ENCODE measurements at places on chromosomes 4 and X. TPM values are rescaled to one million over a fixed set of nuclear protein-coding genes. Genes with fewer than 3 reads are reported as not detected.

GRCh38 chrX:150092549-150092948 is 154.3 kb upstream of the EOLA2 start:
- DNase-seq = no peak

DNA sequence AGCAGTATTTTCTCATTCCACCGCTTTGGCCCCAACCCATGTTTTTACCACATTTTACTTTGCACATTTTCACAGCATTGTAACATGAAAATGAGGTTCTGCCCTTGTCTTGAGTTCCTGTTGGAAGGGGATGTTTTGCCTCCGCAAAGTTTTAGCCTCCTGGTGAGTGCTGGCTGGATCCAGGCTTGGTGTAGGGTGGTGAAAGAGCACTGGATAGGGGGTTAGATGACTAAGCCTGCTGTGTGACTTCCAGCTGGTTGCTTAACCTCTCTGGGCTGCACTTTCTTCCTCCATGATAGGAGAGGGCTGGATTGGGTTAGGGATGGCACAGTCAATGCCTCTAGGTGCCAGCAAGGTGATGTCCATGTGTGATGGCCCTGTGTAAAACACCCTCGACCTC is 28.9 kb downstream of the CYTL1 start:
- DNase-seq = no peak

DNA sequence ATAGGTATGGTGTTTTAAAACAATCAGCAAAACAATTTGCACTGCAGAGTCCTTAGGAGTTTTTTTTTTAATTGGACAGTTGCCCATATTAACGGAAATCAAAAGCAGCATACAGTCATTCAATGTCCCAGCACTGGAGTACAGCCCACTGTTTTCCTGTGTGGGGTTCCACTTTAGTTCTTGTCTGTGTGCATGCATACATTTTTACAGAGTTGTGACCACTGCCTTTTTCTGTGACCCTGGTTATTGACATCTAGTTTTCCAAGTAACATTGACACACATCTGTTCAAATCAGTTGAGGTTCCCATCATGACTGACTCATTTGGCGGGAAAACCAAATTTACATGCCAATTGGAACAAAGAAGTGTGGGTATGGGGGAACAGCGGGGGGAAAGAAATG is 83.3 kb downstream of the HPRT1 start:
- no peak for DNase-seq

Gene TFE3
- total RNA-seq = 16.4 TPM

DNA sequence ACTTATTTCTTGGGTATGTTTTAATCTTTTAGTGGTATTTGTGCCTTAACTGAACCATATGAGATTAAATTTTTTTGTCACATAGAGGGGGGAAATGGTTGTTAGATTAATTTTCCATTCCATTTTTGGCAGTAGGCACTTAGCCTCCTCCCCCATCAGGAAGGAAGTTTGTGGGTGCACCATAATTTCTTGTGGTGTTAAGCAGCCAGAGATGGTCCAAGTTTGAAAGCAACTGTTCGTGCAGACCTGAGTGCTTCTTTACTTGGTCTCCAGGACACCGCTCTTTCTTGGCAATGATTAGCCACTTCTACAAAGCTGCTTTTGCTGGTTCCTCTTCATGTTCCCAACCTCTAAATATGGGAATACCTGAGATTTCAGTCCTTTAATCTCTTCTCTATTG is 92.7 kb upstream of the RPL34 start:
- no peak for DNase-seq

Gene LPAR4
- 0.21 TPM for total RNA-seq

- DNase-seq = no peak
Observed at GRCh38 chr4:149370785-149371420, 444.7 kb downstream of the IQCM start.

GRCh38 chrX:110316351-110317060 is 1.4 kb downstream of the AMMECR1 start:
- no peak for DNase-seq

DNA sequence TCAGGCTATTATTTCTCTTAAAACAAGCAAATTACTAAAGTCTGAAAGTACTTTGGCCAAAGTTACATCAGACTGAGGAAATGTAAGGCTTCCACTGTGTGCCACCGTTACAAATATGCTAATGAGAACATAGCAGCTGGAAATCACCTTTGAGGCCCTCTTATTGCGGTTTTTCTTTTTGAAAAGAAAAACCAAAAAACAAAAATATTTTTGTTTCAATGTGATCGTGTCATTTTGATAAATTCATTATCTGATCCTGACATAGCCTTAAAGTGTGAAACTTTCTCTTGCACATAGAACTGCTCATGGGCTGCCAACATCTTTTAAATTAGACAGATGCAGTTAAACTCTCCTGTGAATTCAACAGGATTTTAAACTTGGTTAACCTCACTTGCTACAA is 2.8 kb upstream of the TIFA start:
- no peak for DNase-seq

- DNase-seq = no peak
Observed at GRCh38 chr4:75327804-75328512, 186.2 kb downstream of the RCHY1 start.

DNA sequence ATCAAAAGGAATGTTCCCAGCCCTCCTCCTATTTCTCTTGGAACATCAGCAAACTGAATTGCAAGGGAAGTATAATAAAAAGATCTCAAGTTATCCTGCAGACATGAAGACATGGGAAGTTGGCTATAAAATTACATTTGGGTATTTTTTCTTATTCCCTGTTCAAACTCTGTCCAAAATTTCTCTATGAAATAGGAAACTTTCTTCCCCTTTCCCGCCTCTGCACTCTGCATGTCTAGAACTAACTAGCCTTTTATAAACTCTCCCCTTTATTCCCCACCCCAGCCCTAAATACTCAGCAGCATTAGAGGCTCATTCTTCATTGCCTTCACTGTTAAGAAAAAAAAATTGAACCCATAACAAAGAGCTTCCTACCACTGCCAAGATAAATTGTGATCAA is 126.7 kb upstream of the EDNRA start:
- no peak for DNase-seq

DNA sequence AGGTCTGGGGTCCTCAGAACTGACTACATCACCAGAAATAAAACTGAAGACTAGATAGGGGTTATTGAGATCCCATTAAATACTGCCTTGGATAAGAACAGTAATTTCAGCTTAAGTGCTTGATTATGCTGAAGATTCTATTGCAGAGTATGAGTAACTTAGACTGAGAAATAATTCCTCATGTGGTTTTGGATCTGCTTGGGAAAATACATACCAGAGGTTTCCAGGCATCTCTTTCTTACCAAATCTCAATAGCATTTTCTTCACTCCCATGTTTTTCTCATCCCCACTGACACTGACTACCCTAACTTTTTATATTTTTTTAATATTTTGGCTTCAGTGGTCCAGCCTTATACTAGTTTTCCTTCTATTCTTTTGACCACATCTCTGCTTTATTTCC is 92.0 kb upstream of the TEX13D start:
- no peak for DNase-seq

Gene TLR3
- total RNA-seq = 3.3 TPM

GRCh38 chr4:55706541-55706940 is 70.4 kb upstream of the NMU start:
- DNase-seq = no peak

- DNase-seq = no peak
Observed at GRCh38 chrX:99909946-99910345, 500.1 kb downstream of the PCDH19 start.

DNA sequence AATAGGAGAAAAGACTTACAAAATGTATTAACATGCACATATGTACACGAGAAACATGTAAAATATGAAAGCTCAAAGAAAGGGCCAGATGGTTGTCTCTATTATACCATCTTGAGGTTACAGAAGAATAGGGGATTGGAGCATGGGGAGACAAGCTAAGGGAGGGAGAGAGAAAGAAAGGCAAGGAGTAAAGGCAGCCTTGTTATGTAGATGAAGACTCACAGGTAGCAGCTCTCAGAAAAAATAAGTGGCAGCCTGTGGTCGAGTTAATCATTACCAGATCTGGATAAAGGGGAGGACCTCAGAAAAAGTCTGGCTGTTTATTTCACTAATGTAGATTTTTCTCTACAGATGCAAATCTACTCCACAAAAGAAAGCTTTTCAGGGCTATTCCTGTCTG is 26.6 kb upstream of the PPP1R2C start:
- DNase-seq = no peak

DNA sequence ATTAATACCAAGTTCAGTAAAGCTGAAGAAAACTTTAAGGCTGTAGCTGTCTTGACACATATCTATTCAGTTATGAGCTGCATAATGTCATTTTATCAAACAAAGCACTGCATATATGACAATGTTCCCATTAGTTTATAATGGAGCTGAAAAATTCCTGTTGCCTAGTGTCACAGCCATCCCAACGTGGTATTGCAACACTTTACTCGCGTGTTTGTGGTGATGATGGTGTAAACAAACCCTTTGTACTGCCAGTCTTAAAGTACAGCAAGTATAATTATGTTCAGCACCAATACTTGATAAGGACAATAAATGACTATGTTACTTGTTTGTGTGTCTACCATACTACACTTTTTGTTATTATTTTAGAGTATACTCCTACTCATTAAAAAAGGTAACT is 1415.6 kb upstream of the PCDH7 start:
- DNase-seq = no peak

Gene ETFDH
- total RNA-seq = 282 TPM

Gene HCFC1
- total RNA-seq = 31.4 TPM

Gene FAM149A
- 12.6 TPM for total RNA-seq

Gene TACR3
- not detected for total RNA-seq

DNA sequence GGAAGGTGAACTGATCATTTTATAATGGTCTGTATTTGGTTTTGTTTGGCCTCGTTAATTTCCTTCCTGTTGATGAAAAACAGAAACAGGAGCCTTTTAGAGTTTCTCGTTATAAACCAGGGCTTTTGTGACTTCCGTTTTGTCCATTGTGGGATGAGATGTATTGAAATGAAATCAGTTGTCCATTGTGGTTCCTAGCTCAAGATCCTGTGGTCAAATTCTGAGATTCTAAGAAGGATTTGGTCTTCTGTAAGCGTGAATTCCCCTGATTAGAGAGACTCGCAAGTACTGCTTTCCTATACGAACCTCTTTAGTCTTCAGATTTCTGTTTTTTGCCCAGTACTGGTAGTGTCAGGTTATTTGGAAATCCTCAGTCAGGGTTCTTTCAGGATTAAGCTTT is 101.7 kb downstream of the RAPGEF2 start:
- no peak for DNase-seq

GRCh38 chr4:78612398-78613178 is 61.0 kb downstream of the ANXA3 start:
- peak; percentile 34 for DNase-seq

- no peak for DNase-seq
Observed at GRCh38 chrX:78886550-78886949, 58.6 kb upstream of the P2RY10 start.

DNA sequence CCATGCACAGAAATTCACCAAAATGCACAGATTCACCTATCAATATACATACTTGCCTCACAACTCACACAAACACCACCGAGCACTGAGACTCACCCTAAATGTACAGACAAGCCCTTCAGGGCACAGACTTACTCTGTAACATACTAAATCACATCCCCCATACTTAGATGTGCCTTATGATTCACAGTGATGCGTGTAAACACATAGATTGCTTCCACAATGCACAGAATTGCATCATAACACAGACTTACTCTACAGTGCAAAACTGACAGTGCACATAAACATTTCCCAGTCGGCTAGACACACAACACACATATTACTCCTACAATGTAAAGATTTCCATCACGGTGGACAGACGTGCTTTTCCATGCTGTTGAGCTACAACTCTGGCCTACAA is 6.2 kb downstream of the LINC00632 start:
- no peak for DNase-seq

DNA sequence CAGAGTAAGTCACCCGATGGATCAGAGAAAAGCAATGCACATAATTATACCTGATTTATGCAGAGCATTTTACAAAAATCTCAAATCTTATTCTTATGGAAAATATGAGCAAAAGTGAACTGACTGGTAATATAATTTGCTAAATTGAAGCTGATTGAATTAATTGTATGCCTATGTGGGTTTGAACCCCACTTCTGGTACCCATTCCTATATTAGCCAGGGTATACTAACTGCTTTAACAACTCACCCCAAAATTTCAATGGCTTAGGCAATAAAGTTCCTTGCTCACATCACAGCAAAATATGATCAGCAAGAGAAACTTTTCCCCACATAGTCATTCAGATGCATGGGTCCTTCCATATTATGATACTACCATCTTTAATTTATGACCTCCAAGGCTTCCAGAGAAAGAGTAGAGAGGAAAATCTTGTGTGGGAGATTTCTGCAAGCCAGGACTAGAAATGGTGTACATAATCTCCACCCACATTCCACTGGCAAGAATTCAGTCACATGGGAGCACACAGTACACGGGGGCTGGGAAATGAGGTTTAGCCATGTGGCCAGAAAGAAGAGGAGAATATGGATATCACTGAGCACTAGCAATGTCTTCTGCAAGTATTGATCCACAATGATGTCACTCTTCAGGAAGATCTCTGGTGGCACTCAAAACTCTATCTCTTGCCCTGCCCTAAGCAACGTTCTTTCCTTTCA is 640.7 kb downstream of the BCOR start:
- DNase-seq = no peak

DNA sequence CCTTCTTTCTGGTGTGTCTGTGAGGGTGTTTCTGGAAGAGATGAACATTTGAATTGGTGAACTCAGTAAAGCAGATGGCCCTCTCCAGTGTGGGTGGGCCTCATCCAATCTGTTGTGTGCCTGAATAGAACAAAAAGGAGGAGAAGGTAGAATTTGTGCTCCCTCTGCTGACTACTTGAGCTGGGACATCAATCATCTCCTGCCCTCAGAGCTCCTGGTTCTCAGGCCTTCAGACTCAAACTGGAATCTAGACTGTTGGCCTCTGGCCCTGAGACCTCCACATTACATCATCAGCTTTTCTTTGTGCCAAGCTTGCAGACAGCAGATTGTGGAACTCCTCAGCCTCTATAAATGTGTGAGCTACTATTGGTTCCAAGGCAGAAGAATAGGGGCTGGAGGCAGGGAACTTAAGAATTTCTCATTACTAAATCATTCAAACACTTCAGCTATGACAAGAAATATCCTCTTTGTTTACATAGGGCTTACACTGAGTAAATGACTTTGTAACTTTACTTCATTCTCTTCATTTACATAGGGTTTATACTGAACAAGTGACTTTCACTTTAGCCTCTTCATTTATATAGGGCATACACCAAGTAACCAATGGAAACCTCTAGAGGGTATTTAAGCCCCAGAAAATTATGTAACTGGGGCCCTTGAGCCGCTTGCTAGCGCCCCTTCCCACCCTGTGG is 86.9 kb upstream of the NWD2 start:
- DNase-seq = no peak

Gene VCX2
- not detected for total RNA-seq

- no peak for DNase-seq
Observed at GRCh38 chr4:152559641-152560040, 23.7 kb upstream of the FBXW7 start.

Gene GAGE12F
- total RNA-seq = not detected

- DNase-seq = no peak
Observed at GRCh38 chr4:41179498-41180195, 34.7 kb downstream of the APBB2 start.

- DNase-seq = no peak
Observed at GRCh38 chrX:154038656-154039055, 19.0 kb upstream of the IRAK1 start.

Gene MAGEE2
- total RNA-seq = not detected

Gene HMX1
- not detected for total RNA-seq

GRCh38 chr4:19562456-19562855 is 689.2 kb upstream of the SLIT2 start:
- DNase-seq = no peak
